ENCODE measurements at places on chromosomes 2 and 18. TPM values are rescaled to one million over a fixed set of nuclear protein-coding genes. Genes with fewer than 3 reads are reported as not detected.

DNA sequence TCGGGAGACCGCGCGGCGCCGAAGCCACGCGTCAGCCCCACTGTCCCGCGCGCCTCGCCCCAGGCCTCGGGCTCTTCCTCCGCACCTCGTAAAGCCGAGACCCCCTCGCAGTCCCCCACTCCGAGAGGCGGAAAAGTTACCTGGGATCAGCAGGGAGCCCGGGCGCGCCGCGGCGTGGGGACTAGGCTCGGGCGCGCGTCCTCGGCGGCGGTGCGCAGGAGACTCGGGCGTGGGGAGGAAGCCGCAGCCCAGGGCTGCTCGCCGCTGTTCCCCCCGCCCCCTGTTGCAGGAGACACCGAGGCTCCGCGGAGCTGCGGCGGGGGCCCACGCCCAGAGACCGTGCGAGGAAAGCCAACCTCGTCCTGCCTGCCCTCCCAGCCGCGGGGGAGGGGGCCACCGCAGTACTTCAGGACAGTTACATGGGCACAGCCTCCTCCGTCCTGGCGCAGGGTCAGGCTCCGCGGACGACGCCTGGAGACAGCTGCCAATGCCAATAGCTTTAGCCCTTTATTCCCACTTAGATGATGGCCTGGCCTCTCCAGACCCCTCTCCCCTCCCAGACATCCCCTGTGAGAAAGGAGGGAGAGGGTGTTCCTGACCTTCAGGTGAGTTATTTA is at the start of gene EPB41L3:
EPB41L3 (minus strand) TSS at position 225 of the 617 bp plus-strand sequence. CDS start 54,814 bp downstream, outside the sequence.
- peak; percentile 36 for DNase-seq

DNA sequence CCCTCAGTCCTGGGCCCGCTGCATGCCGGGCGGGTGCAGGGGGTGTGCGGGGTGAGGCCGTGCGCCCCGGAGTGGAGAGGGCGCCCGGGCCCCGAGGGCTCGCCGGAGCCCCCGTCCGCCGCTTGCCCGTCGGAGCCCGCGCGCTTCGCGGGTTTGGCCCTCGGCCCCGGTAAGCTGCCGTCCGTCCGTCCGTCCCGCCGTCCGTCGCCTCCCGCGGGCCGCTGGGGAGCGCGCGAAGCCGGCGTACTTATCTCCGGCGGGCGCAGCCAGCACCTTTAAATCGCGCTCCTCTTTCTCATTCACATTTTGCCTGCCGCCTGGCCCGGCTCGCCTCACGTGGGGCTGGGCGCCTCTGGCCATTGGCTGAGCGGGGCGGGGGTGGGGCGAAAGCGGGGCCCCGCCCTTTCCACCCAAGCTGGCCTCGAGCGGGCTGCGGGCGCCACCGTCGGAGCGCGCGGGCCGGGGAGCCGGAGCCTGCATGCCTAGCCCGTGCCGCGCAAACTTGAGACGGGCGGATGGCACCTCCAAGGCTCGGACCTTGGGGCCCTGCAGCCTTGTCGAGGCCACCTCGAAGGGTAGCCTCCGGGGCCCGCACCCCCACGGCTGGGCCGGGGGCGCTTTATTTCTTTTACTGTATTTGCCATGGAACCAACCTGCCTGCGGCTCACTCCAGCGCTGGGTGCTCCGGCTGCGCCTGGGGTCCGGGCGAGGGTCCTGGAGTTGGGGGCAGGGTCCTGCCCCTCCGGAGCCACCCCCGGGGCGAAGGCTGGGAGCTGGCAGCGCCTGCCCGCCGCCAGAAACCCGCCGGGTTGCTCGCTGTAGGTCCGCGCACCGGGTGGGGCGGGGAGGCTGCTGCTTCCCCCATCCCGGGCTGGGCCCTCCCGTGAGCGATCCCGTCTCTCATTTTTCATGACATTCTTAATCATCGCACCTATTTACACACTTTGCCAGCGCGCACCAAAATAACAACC is at the start of gene GBX2:
GBX2 (minus strand) TSS at position 277 of the 971 bp plus-strand sequence. CDS start 415 bp downstream, outside the sequence.
- DNase-seq: peak; percentile 63

MYO1B gene
- 43.4 TPM for total RNA-seq

- DNase-seq: peak; percentile 71
These were observed 435.9 kb downstream of the TSN start for GRCh38 chr2:122191331-122191730.

GRCh38 chr2:178005756-178006155 is 66.8 kb downstream of the PDE11A start:
- no peak for DNase-seq

AQP12B gene
- not detected for total RNA-seq
